ENCODE measurements at places on chromosomes 2 and 18. TPM values are rescaled to one million over a fixed set of nuclear protein-coding genes. Genes with fewer than 3 reads are reported as not detected.

FLACC1 gene
- polyA plus RNA-seq: 1.4 TPM

DNA sequence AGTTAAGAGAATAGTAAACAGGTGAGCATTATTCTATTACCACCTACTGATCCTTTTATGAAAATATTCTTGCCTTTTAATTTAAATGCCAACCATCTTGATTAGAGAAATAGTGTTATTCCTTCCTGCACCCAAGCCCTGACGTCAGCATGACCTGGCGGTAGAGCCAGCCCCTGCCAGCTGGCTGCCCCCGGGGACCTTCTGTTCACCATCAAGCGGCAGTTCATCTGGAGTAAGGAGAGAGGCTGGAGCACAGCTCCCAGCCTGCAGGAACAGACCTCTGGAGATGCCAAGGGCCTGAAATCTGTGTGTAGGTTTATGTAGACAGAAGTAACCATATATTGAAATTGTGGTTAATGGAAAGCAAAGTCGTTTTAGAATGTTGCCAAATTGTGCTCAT, 171.8 kb downstream of the GBX2 start:
- no peak for DNase-seq

DNA sequence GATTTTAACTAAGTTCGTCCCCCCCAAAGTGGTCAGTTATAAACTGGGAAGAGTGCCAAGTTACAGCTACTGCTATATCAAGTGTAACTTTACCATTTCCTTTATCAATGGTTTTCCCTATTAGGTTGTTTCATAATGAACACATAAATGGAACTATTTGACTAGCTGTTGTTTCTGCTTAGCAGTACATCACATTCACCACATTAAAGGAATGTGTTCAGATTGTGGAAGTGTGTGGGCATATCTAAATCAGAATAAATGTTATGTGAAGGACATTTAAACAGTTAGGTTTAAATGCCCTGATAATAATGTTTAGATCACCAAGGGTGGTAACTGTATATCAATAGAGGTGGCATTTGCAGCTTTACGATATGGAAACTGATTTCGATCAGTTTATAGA, 45.1 kb downstream of the SLC9A4 start:
- DNase-seq: no peak

DNA sequence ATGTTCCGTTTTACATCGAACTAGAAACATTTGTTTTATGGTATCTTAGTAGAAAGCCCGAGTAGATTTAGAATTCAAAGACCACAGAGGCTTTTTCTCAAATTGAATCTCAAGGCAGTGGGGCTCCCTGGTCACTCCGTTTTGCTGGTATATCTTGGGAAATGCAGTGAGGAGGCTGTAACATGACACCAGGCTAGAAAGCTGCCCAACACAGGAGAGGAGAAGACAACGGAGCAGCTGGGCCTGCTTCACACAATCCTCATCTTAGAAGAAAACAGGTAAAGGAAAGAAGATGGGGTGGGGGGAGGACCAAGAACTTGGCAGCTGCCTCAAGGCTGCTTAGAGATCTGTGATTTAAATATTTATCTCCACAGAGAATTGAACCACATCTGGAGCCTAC, 38.3 kb upstream of the EPB41L3 start:
- DNase-seq: peak; percentile 69

STAT4 gene
- 0.47 TPM for polyA plus RNA-seq

DNA sequence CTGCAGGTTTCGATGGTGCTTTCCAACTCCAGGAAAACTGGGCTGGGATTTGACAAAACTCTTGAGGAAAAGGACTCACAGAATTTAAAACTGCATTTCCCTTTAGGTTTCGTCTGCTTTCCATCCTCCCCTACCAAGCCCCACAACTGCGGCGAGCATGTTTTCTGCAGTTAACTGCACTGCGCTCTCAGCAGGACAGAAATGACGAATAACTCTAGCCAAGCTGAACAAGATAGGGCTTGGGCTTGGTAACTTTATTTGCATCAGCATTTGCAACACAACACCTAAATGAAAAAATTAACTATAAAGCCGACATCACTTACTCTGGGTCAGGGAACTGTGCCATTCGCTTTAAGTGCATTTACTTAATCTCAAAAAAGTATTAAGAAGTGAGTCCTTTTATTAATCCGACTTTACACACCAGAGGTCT, 669 bp upstream of the PIKFYVE start:
- DNase-seq: no peak

LRRTM4 gene
- 1.1 TPM for polyA plus RNA-seq

DNA sequence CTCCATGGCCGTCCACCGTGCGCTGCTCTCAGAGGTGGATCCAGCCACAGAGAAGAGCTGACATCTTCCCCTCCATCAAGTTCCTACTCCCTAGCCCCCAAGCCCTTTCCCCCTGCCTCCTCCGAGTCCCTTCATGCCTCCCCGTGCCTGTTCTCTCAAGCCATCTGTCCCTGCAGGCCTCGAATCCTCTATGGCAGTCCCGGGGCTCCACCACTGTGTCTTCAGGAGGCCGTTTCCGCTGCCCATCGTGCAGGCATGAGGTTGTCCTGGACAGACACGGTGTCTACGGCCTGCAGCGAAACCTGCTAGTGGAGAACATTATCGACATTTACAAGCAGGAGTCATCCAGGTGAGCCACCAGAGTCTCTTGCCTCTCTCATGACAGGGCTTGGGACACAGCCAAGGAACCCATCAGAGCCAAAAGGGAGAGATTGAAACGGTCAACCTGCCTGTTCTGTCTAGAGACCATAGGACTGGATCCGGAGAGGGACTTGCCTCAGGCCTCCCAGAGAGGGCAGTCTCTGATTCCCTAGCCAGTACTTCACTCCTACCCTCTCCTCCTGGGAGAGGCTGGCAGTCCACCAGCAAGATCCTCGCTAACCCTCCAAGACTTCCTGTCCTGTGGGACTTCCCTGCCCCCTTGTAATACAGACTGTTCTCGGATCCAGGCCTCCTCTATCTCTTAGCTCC, 9.7 kb downstream of the UCN start:
- no peak for DNase-seq

DNA sequence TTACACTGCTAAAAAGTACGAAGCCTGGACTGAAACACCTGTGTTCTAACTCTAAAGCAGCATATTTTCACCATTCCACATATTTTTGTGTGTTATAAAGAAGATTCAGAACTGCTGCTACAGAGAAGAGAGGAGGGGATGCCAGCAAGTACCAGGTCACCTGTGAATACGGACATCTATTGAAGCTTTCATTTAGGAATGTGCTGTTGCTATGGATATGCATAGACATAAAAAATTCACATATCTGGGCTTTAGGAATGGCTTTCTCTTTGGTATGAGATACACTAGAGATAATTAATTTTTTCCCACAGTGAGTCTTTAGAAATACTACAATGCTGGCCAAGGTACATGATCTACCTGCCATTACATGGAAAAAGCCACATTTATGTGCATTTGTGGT, 238.5 kb downstream of the WDR7 start:
- no peak for DNase-seq

GRCh38 chr2:233063269-233063975, 3.3 kb downstream of the INPP5D start:
- no peak for DNase-seq

SYT4 gene
- not detected for polyA plus RNA-seq

DNA sequence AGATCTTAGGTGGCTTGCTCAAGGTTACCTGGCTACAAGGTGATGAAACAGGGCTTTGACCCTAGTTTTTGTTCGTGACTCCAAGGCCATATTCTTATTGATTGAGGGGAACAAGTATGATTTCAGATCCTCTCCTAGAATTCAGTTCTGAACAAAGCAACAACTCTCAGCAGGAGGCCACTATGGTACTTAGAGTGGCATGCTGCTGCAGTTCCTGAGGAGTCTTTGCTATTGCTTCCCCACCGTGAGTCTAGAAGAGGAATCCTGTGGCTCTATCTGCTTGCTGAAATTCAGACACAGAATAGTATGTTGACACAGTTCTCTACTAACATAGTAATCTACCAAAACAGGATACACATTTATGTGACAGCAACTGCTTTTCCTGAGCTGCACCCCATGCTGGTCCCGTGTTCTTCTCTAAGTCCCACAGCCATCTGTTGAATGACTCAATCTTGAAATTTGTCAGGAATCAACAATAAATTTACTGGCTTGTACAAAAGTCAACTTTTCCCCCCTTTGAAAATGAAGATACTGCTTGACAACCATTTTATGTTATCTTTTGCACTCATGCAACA, 4.1 kb downstream of the TGFBRAP1 start:
- peak; percentile 33 for DNase-seq

BOLL gene
- polyA plus RNA-seq: 1.8 TPM

TBC1D8 gene
- 22.9 TPM for polyA plus RNA-seq

DNA sequence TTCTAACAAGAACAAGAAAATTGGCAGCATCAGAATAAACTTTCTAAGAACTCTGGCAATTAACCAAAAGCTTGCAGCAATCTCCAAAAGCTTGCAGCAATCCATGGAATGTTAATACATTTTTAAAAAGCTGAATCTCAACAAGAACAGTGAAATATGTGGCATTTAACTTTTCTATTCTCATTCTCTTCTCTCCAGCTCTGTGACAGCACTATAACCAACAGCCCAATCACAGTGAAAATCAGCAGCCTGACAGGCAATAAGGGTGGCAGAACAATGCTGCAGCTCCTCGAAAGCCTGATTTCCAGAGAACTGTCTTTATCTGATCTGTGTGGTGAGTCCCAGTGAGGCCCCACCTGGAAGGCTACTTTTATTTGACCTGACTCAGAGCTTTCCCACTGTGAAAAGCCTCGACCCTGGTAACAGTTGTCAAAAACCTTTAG, 60.0 kb downstream of the TMEM131 start:
- peak; percentile 56 for DNase-seq

CRYBA2 gene
- polyA plus RNA-seq: not detected

DNA sequence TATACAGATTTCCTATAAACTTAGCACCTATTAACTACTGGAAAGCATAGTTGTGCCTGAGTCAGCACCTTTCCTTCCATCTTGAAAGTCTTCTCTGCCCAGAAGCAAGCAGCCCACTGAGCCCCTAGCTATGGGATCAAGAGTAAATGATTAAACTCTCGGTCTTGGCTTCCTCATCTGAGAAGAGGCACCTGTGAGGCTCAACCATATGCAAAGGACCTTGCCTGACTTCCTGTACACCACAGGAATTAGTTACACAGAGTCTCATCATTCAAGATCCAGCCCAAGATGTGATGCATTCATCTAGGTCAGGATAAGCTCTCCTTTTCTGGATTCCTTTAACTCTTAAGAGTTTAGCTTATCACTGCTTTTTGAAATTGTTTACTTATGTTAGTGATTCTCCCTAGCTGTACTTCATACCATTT, 96.0 kb downstream of the CDH2 start:
- DNase-seq: no peak

- DNase-seq: no peak
Measured at GRCh38 chr2:96325884-96326255, 753 bp downstream of the ITPRIPL1 start.

CFLAR gene
- polyA plus RNA-seq: 51.6 TPM

AUP1 gene
- 65.6 TPM for polyA plus RNA-seq

DNA sequence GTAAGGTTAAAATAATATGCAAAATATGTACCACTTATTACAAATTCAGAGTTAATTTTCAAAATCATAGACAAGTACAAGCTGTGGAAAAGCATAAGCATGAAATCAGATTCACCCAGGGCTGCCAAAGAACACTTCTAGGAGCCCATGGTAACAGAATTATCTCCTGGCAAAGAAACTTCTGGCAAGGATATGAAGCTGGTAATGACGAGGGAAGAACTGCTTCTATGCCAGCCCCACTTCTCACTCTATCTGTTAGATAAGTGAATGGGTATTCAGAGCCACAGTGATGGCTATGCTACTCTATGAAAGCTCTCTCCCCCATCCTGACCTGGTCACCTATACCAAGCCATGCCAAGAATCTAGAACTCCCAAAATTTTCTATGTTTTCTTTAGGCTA, 36.9 kb upstream of the PDE1A start:
- DNase-seq: no peak

KCNJ13 gene
- polyA plus RNA-seq: 0.33 TPM

DNA sequence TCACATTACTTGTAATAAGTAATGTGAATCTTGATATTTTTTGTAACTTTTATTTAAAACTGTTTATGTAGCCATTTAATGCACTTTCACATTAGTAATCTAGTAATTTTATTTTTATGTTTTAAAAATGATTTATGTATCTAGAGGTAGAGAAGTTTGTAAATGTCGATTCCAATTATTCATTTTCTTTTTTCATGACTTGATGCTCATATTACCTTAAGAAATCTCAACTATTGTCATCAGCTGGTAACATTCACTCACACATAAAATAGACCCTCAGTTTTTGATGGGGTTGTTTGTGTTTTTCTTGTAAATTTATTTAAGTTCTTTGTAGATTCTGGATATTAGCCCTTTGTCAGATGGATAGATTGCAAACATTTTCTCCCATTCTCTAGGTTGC, 351.7 kb upstream of the CDH7 start:
- no peak for DNase-seq

GRCh38 chr2:157760949-157761348, 115.2 kb downstream of the ACVR1 start:
- no peak for DNase-seq

DNA sequence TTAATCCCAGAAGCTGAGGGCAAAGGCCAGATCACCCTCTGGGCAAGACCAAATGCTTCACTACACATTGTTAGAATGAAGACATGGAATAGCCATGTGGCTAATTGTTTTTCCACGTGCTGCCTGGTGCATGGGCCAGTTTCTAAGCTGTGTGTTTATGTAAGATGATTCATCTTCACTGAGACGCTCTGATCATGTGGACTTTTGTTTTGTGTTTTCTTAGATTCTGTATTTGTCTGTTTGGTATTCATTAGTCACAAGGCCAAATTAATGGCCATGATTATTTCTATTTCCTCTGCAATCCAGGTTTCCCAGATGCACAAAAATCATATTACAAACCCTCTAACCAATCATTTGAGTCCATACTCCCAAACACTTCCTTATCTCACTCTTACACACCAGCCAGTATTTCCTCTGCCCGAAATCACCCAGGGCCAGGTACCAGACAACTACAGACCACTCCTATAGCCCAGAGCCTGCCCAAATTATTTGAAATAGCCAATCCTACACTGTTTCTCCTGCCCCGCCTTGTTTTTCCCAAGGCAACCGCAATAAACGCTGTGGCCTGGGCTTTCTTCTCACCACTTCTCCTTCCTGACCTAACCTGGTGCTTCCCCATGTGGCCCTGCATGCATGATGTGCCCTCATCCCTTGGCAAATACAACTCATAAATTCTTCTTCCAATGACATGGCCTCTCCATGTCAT, 94.2 kb upstream of the SP3 start:
- no peak for DNase-seq

SLC8A1 gene
- polyA plus RNA-seq: 6.3 TPM

Data from muscle of back (tissue), 13 donors.